ENCODE measurements at places on chromosomes 6 and 20. TPM values are rescaled to one million over a fixed set of nuclear protein-coding genes. Genes with fewer than 3 reads are reported as not detected.

Gene CRISP2
- under 0.01 TPM for total RNA-seq

Gene TOX2
- 6.6 TPM for total RNA-seq

Gene THBS2
- 35.0 TPM for total RNA-seq

Gene PPIL4
- 9.0 TPM for total RNA-seq

Gene C20orf204
- total RNA-seq: not detected

Gene PLA2G7
- not detected for total RNA-seq

Gene SCGN
- not detected for total RNA-seq

Gene FHL5
- total RNA-seq: not detected

All from mesangial cell (primary cell).